GM13977 (cell line): ENCODE measurements at places on chromosomes 6 and 20.

GRCh38 chr6:110547266-110547964 lies 71.0 kb upstream of the SLC22A16 start:
- no peak for DNase-seq

- DNase-seq, result no peak
Measured at GRCh38 chr6:30890646-30891449, 6.5 kb downstream of the DDR1 start.

GRCh38 chr6:36098920-36099647 lies 31.2 kb upstream of the MAPK13 start:
- no peak for DNase-seq

- no peak for DNase-seq
Measured at GRCh38 chr20:59434960-59435359, 134.5 kb downstream of the EDN3 start.

DNA sequence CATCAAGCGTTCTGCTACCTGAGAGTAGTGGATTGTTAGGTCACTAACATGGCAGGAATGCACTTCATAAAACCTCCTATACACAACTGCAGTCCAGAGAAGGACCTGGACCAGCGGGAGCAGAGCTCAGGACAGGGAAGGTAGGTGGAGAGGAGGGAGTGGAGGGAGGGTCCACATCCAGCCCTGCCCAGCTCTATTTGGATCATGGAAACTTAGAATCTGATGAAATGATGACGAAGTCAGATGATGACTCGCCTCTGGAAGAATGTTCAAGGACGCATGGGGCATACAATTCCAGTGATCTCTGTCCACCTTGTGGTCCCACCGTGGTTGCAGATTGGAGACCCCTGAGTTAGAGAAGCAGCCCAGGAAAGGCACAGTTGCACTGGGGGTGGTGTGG lies 68.8 kb downstream of the CLIC5 start:
- no peak for DNase-seq

GRCh38 chr6:56335726-56336125 lies 88.3 kb upstream of the COL21A1 start:
- no peak for DNase-seq

DNA sequence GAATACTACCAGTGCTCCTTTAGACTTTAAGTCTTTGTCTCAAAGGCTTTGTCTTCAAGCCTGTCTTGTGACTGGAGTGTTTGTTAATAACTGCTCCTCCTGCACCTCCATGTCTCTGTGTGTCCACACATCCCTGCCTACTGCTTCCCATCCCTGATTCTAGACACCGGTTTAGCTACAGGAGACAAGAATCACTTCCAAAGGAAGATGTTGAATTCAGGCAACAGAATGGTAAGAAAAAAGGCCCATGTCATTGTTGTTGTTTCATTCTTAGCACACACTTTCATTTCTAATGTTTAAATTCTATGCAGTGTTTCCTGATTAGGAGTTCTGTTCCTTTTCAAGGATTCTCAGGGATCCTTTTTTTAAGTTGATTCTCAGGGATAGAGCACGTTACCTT lies 293.6 kb upstream of the STXBP5 start:
- no peak for DNase-seq

GRCh38 chr20:11935212-11936154 lies 17.8 kb downstream of the BTBD3 start:
- DNase-seq, result no peak

DNA sequence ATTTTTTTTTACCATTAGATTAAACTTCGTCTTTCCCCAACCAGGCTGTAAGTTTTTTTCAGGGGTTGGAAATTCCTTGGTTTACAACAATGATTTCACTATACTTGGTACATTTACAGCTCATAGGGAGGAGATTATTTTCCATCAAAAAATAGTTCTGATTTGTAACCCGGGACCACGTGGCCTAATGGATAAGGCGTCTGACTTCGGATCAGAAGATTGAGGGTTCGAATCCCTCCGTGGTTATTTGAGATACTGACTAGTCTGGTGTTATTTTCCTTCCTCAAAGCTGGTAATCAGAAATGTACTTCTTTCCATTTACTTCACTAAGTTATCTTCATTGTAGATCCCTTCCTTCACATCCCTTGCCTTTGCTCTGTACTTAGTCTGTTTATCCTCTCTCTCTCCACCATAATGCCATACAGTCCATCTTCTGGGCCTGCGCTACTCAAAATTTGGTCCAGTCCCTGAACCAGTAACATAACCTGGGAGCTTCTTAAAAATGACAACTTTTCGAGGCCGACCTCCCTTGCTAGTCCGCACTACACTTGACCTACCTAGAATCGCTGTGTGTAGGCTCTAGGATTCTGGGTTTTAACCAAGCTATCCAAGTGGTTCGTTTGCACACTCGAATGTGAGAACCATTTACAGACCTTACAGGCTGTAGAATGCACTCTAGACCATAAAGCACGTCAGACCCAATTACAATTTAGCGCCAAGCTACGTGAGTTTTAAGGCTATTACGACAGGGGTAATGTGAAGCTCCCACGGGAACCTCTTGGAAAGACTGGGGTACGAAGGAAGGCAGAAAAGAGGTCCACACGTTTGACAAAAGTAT lies 42.1 kb upstream of the BTN3A2 start:
- no peak for DNase-seq

DNA sequence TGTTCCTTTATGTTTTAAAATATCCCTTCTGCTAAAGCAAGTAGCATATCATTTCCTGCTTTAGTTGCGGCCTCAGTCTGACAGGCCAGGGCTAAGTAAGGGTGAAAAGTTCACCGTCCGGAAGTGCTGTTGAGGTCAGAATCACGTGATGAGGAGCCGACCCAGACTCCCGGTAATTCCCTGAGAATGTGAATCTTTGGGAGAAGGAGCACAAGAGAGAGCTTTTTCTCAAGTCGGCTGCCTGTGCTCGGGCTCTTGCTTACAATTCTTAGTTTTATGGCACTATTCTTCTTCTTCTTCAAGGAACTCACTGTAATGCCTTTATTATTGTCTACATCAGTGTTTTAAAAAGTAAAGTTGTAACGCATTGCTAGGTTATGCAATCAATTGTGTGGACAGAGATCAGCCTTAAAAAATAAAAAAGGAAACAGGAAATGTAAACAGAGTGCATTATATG lies 309.3 kb downstream of the PRL start:
- peak; percentile 19 for DNase-seq

DNA sequence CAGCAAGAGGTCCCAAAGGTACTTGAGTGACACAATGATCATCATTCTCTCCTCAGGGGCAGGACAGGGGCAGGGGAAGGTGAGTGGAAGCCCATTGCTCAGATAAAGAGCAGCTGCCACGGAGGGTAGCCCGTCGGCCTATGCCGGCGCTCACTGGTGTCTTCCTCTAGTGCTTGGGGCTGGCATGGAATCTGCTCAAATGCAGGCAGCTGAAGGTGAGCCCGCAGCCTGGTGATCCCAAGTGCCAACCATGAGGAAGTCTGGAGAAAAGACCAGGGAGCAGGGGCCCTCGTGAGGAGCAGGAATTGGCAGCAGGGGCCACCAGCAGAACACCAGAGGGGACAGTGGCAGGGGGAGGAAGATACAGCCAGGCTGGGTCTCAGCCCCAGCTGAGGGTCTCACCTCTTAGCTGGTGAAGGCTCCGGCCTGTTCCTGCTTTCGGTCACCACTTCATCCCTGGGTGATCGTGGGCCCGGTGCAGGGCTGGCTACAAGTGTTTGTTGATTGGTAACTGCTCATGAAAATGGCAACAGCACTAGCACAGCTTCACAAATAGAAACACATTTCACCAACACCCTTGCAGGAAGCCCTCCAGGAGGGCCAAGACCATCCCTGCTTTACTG lies 24.7 kb downstream of the RBCK1 start:
- DNase-seq, result no peak

- DNase-seq, result no peak
Measured at GRCh38 chr6:85602100-85602499, 8.4 kb upstream of the SNX14 start.

- DNase-seq, result no peak
Measured at GRCh38 chr6:144266091-144266649, 19.0 kb upstream of the UTRN start.

GRCh38 chr20:17504066-17504897 lies 26.9 kb downstream of the BFSP1 start:
- no peak for DNase-seq

DNA sequence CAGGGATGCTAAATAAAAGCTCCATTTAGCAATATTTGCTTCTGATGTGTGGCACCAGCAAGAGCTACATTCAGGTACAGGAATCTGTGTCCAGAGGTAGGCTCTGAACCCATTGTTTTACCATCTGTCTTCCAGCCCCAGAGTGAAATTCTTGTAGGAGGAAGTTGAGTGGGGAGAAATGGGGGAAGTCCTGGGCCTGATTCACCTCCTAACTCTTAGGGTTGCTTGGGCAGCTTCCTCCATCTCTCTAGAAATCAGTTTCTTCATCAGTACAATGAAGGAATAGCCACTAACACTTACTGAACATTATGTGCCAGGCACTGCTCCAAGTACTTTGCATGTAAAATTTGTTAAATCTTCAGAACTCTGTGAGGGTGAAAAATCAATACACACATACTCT lies 35.1 kb upstream of the TSPYL1 start:
- peak; percentile 10 for DNase-seq

DNA sequence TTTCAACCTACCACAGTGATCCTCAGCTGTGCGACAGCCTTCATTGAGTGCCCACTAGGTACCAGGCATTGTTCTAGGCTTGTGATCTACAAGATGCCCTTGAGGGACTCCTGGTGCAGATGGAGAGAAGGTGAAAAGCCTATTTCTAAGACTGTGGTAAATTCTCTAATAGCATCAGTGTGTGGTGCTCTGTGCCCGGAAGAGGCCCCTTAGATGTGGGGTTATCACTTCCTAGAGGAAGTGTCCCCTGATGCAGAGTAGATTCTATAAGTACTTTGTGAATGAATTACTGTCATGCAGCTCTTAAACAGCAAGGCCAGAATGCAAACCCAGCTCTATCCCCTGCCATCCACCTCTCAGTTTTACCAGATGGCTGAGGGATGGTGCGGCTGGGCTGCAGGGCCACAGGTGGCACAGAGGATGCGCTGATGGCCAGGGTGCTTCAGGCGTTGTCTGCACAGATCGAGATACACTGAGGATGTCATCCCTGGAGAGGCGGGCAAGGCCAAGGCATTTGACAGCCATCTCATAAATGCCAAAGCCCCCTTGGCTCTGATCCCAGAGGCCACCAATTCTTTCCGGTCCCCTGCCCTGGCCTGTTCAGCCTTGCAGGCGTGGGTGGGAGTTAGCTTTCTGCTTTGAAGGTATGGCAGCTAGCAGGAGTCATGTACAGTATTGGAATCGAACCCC lies 96.7 kb downstream of the TOX2 start:
- DNase-seq, result no peak

GRCh38 chr20:45354423-45355208 lies 6.4 kb upstream of the SDC4 start:
- no peak for DNase-seq

DNA sequence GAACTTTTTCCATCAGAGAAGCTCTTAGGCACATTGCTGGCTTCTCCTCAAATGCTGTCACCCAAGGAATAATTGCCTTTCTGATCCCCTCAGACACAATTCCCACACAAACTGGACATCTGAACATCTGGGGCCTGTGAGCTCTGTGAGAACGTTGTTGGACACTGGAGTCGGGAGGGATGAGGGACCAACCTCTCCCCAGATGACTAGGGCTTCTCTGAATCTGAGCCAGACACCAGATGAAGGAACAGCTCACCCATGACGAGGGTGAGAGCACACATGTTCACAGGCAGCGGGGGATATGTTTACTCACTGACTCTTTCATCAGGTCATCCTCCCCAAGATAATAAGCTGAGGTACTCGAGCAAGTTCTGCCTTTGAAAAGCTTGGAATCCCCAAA lies 283.9 kb upstream of the SUPT3H start:
- DNase-seq, result no peak

- no peak for DNase-seq
Measured at GRCh38 chr6:127956956-127957355, 56.1 kb upstream of the THEMIS start.

DNA sequence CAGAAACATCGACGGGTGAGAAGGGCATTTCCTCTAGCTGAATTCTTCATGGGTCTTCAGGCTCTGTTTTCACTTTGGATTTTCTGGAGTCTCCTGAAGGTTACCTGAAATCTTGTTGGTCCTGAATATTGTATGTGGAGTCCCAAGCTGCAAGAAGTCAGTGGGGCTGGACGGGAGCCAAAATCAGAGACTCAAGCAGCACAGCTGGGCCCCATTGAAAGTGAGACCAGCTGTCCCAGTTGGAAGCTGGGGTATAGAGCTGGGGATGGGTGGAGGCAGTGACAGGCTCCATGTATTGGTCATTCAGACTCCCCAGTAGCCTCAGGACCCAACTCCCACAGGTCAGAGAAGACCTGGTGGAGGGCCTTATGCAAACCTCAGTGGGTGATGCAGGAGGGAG lies 111.3 kb upstream of the MLN start:
- DNase-seq, result no peak

GRCh38 chr6:33944686-33945411 lies 141.0 kb upstream of the MLN start:
- no peak for DNase-seq

GRCh38 chr20:4193069-4193452 lies 177.7 kb upstream of the RNF24 start:
- DNase-seq, result no peak

DNA sequence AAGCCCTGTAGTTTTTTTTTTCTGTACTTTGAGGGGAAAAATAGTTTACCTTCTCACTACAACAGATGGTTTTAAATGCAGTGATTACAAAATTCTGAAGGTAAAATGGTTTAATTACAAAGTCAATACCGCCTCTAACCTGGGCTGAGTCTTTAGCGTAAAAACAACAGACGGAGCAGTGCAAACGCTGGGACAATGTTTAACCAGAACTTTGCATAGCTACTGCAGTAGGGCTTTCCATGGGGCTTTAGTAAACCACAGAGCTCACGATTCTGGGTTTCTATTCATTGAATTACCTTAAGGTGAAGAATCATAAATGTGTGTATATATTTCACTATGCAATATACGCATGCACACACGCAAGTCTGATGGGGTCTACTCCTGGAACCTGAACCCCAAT lies 77.9 kb downstream of the RFX6 start:
- no peak for DNase-seq

GRCh38 chr6:135451617-135452190 lies 45.8 kb downstream of the AHI1 start:
- no peak for DNase-seq

- no peak for DNase-seq
Measured at GRCh38 chr6:53192682-53193188, 44.1 kb upstream of the GCM1 start.

DNA sequence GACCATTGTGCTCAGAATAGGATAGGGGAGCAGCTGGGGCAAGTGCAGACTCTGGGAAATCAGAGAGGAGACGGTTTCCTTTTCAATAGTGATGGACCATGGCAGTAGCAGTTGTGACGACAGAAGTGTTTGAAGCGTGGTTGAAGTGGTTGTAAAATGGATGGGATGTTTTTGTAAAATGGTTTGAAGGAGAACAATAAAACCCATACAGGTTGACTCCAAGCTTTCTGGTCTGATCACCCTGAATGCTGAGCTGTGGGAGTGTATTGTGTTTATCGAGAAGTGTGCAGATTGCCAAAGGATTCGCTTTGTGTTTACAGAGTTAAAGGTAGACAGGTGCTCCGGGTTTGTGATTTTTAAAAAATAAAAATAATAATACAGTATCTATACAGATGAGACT lies 255.2 kb upstream of the SULF2 start:
- DNase-seq, result no peak

GRCh38 chr6:82080767-82081166 lies 166.8 kb downstream of the IBTK start:
- no peak for DNase-seq
